ENCODE measurements at places on chromosomes 3 and 15.

DNA sequence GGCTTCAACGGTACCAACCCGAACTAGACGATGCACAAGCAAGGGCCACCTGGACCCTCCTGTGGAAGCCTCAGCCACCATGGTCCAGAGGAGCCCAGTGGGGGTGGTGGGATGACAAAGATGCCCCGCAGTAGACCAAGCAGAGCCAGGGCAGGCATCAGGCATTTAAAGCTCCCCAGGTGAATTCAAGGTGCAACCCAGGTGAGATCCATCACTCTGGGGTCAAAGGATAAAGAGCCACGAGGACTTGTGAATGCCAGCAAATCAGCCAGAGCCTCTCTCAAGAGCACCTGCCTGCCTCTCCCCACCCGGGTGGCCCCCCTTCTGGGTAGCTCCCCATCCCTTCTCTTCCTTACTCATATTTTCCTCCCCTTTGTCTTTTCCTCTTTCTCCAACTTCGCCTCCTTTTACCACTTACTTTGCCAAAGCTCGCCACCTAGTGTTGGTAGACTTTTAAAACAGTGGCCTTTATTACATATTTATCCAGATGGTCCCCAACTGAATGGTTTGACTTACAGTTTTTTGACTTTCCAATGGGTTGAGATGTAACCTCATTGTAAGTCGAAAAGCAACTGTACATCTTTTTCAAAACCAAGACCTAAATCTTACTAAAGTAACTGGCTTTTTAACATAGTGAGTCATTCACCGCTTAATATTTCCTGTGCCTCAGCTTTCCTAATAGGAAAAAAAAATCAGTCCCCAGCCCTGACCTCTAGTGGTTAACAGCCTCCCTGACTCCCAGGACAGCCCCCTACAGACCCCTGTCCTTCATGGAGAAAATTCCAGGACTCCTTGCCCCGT, 18.8 kb downstream of the PLA2G4F start:
- no peak for DNase-seq
- H3K4me3 ChIP-seq: no peak overlapping the region
- no peak overlapping the region for H3K27ac ChIP-seq
- no peaks in the 10 kb centered on the region for H3K4me1 ChIP-seq

DNA sequence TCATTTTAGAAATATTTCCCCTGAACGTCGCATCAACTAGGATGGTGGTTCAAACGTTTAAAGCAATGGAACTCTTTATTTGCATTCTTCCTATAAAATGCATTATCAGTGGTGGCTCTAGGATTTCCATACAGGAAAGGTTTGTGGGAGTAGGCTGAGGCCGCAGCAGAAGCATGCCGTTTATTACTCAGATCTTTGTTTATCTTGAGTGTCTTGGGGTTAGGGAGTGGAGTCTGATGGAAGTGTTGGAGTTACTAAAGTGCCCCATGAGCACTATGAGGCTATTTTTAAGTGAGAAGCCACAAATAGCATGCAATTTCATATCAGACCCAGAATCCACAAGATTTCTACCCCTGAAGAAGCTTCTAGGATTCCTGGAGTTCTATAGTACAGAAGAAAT, 26.2 kb downstream of the ATOSA start:
- H3K4me3 ChIP-seq: no peak overlapping the region
- DNase-seq: no peak
- no peaks in the 10 kb centered on the region for H3K27me3 ChIP-seq

DNA sequence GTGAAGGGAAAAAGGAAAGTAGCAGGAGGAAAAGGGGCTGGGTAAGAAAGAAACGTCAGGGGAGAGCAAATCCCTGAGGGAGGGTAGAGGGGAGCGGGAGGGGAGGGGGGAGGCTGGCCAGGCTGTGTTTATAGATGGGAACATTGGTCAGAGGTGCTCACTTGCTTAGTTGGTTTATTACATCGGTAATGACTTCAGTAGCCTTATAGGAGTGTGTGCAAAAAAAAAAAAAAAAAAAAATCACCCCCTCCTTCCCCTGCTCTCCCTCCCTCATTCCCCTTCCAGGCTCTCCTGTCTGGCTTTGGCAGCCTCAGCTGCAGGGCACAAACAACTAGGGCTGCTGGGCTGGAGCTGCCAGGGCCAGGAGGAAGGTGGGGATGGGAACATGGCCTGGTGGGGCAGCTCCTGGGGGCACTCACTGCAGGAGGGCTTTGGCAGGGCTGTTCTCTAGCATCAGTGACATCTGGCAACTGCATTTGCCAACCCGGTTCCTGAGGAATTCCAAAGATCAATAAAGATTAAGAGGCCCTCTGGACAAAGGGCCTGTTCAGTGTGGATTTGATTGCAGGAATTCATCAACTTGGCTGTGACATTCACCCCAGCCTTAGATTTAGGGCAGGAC, 334.5 kb upstream of the FRG2C start:
- peaks cover 4% of the 10 kb centered on the region for H3K27me3 ChIP-seq
- H3K27ac ChIP-seq: no peak overlapping the region
- no peaks in the 10 kb centered on the region for H3K4me1 ChIP-seq
- no peaks in the 10 kb centered on the region for H3K36me3 ChIP-seq
- no peak overlapping the region for H3K4me3 ChIP-seq

DNA sequence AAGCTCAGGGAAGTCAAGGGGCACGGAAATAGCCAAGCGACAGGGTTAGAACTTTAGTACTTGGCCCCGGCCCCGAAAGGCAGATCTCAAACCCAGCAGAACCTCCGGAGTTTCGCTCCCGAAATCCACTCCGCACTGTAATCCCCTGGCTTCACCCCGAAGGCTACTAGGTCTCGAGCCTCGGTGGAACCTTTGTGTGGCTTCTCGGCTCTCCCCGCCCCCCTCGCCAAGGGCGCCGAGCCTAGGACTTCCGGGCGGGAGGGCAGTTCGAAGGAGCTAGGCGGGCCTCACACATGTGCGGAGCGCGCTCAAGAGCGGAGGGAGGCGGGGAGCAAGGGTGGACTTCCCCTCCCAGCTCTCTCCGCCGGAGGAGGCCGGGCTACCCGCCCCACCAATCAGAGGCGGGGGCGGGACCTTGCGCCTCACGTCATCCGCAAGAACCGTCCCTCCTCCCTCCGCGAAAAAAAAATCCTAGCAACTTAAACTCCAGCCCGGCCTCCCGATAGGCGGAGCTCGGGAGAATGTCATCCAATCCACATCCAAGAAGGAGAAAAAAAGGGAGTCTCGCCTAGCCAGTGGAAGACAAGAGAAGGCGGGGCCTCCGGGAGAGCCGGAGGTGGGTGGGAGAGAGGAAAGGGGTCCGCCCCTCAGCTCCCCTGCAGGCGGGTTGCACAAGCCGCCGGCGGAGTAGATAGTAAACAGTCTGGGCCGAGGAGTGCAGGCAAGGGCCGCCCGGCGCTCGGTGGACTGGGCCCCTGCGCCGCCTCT, 2.4 kb upstream of the SIN3A start:
- peak; percentile 99 for DNase-seq
- peaks cover 14% of the 10 kb centered on the region for H3K4me1 ChIP-seq
- no peaks in the 10 kb centered on the region for H3K36me3 ChIP-seq
- H3K4me3 ChIP-seq: peak overlapping the region; percentile 72
- peak overlapping the region; percentile 89 for H3K27ac ChIP-seq
- no peaks in the 10 kb centered on the region for H3K27me3 ChIP-seq

- peak; percentile 53 for DNase-seq
- no peak overlapping the region for H3K4me3 ChIP-seq
- H3K27ac ChIP-seq: no peak overlapping the region
- H3K27me3 ChIP-seq: no peaks in the 10 kb centered on the region
Observed at GRCh38 chr15:25237291-25237978, 201.4 kb downstream of the UBE3A start.

DNA sequence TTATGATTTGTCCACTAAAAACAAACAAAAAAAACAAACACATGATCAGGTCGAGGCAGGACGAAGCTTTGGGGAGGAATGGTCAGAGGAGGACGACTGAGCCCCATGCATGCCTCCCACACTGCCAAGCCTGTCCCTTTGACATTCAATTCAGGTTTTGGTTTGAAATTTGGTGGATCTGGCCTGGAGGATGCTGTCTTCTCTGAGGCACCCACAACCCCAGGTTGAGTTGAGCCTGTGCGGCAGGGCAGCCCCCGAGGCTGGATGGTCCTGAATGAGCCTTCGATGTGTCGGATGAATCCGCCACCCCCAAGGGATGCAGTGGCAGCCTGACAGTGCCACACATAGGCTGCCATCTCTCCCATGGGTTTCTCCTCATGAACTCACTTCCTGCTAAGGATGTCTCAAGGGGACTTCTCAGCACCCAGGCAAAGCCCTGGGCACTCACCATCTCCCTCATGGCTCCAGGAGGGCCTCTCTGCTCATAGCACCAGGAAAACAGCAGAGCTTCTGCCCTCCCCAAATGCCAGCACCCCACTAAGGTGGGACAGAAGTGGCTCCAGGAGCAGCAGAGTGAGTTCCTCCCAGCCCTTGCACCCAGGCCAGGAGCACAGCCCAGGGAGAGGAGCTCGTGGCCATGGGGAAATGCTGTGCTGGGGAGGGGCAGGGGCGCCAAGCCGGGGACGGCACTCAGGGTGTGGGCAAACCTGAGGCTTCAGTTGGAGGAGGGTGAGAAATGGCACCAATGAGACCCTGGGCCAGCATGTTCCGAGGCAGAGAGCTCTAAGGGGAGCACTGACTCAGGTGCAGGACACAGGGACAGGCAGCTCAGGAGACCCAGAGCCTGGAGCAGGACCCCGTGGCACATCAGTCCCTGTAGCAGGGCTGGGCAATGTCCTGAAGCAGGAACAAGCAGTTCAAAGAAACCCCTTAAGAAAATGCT, 18.5 kb downstream of the PRR23E start:
- DNase-seq: peak; percentile 6
- H3K4me3 ChIP-seq: no peak overlapping the region
- H3K27me3 ChIP-seq: peaks cover 52% of the 10 kb centered on the region
- H3K27ac ChIP-seq: no peak overlapping the region

DNA sequence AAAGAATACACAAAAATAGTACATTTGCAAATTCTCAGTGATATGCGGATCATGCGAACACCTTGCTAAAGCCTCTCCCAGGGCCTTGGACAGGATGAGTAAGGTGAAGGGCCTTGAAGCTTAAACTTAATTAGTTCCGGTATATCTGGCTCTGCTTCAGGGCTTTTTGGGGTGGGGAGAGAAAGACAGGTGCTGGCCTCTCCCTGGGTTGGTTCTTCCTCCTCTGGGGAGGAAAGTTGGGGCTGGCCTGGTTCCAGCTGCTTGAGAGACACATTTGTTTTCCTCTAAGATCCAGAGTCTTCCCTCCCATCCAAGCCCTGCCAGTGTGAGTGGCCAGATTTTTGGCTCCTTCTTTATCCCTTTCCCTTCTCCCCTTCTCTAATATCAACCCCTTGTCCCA, 64.7 kb upstream of the EPHB3 start:
- no peak overlapping the region for H3K27ac ChIP-seq
- peaks cover 69% of the 10 kb centered on the region for H3K27me3 ChIP-seq
- H3K36me3 ChIP-seq: no peaks in the 10 kb centered on the region
- peaks cover 4% of the 10 kb centered on the region for H3K4me1 ChIP-seq

- no peak overlapping the region for H3K27ac ChIP-seq
- no peaks in the 10 kb centered on the region for H3K36me3 ChIP-seq
- no peaks in the 10 kb centered on the region for H3K4me1 ChIP-seq
- H3K4me3 ChIP-seq: no peak overlapping the region
Observed at GRCh38 chr15:65363766-65364165, 14.0 kb downstream of the IGDCC3 start.

DNA sequence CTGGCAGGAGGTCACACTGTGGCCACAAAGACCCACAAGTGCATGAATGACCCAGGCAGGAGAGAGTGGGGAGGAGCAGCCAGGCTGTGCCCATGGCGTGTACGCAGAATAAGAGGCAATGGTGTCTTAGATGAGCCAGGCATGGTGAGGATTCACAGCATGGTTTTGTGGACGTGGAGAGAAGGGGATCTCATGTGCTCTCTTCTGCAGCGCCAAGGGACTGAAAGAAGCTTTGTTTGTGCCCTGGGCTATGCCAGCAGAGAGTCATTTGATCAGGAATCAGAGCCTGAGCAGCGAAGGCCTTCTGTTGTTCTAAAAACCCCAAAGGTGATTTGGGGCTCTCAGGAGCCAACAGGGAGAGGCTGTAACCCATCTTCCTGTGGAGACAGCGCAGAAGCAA, 18.7 kb upstream of the RPP14 start:
- no peaks in the 10 kb centered on the region for H3K36me3 ChIP-seq
- DNase-seq: no peak
- H3K27me3 ChIP-seq: no peaks in the 10 kb centered on the region
- no peak overlapping the region for H3K4me3 ChIP-seq

- no peak overlapping the region for H3K4me3 ChIP-seq
- peaks cover 15% of the 10 kb centered on the region for H3K36me3 ChIP-seq
- no peaks in the 10 kb centered on the region for H3K27me3 ChIP-seq
- peaks cover 6% of the 10 kb centered on the region for H3K4me1 ChIP-seq
- DNase-seq: no peak
- H3K27ac ChIP-seq: peak overlapping the region; percentile 85
Observed at GRCh38 chr15:59168536-59168935, 38.1 kb upstream of the LDHAL6B start.

- no peaks in the 10 kb centered on the region for H3K27me3 ChIP-seq
- no peak overlapping the region for H3K4me3 ChIP-seq
- peaks cover 97% of the 10 kb centered on the region for H3K36me3 ChIP-seq
- no peaks in the 10 kb centered on the region for H3K4me1 ChIP-seq
- H3K27ac ChIP-seq: no peak overlapping the region
- no peak for DNase-seq
Observed at GRCh38 chr3:126009181-126009580, 40.2 kb downstream of the ROPN1B start.

DNA sequence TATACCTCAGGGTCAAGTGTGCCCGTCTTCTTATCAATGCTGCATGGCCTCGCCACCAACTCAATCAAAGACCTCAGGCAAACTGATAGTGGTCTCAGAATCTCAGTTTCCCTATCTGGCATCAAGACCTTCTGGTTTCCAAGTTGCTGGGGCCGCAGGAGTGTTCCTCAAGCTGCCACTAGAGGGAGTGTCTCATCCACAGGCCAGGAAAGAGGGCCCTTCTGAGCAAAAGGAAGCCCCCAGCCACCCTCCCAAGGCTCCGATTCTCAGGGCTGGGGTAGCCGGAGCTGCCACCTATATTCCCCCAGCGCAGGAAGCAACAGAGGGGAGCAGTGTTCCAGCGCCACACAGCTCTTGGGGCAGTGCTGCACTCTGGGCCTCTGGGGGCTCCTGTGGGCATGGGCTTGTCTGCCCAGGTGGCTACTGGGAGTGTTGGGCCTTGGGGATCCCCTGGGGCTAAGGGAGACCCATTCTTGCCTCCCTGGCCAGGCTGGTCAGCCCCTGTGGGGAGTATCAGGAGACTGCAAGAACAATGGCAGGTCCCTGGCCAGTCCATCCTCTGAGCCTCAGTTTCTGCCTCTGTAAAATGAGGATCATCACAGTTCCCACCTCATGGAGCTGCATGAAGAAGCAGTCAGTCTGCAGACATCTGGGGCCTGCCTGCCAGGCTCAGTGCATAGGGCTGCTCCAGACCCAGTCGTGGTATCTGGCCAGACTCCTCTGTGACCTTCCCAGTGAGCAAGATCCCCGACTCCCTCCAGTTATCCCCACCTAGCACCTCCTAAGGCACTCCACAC, 23.4 kb upstream of the SEC13 start:
- no peak overlapping the region for H3K4me3 ChIP-seq
- H3K36me3 ChIP-seq: no peaks in the 10 kb centered on the region
- no peak for DNase-seq
- H3K27ac ChIP-seq: no peak overlapping the region
- no peaks in the 10 kb centered on the region for H3K27me3 ChIP-seq
- H3K4me1 ChIP-seq: no peaks in the 10 kb centered on the region

- H3K36me3 ChIP-seq: no peaks in the 10 kb centered on the region
- no peak overlapping the region for H3K27ac ChIP-seq
- no peaks in the 10 kb centered on the region for H3K4me1 ChIP-seq
- no peak for DNase-seq
Observed at GRCh38 chr3:178748874-178749273, 212.6 kb downstream of the KCNMB2 start.

Data from tibial artery (tissue), 4 donors.